ENCODE measurements at places on chromosomes 2 and 18.

GRCh38 chr2:241659150-241659739 is 21.8 kb downstream of the ATG4B start:
- no peak for DNase-seq

DNA sequence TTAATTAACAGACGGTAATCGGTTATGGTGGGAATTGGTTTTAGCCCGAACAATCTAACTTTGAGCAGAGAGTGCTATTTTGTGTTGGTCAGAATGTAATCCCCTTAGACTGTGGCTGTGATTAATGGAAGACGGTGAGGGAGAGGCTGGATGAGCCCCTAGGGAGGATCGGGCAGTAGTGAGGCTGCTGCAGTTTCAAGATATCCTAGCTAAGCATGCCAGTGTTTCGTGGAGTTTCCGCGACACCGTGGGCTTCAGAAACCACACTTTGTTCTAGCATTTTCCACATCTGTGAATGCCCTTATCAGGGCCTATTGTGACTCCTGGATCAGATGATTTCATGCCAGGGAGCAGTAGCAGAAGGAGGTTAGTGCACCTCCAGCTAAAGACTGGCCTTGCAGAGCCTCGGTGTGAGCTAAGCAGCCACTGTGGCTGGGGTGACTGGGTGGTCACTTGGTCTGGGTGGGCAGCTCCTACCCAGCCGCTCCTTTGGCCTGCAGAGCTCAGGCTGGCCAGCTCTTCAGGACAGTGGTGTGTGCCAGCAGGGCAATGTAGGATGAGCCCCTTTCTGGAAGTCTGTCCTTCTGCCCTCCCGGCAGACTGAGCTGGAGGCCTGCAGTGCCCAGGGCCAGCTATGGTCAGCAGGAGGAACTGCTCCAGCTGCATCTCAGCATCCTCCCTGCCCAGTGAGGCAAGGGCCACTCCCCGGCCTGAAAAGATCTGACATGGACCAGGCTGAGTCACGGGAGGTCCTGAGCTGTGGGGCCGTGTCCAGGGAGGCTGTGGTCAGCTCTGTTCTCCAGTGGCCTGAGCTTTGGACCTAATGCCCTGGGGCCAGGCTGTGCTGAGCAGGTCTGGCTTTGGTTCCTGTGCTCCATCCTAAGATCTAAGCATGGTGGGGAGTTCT is 142.6 kb upstream of the GPC1 start:
- DNase-seq = no peak

DNA sequence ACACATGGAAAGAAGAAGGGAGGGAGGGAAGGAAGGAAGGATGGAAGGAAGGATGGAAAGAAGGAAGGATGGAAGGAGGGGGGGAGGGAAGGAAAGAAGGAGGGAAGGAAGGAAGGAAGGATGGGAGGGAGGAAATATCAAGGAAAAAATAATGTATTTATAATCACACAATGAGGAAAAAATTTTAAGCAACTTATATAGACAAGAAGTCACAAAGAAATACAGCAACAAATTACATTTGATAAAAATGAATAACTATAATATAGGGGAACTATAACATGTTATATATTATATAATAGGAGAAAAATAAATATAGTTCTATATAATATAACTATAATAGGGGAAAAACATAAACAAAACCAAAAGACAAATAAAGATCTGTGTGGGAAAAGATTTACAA is 441.8 kb downstream of the LRATD1 start:
- no peak for DNase-seq

- DNase-seq = no peak
Observed at GRCh38 chr2:61493523-61493942, 22.6 kb upstream of the USP34 start.

DNA sequence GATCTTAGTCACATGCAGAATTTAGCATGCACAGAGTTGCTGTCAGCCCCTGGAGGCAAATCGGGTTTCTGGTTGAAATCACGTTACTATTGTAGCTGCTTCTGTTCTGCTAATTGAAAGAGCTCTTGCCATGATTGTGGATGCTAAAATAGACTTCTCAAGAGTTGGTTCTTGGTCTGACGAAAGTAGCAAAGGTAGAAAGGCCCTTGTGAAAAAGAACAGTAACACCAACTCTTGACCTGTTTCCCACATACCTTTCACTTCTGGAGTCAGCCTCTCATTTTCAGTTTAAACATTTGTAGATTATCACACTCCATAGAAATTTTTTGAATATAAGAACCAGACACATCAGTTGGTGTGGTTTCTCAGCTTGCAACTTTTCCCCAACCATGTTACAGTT is 110.0 kb upstream of the EPB41L3 start:
- no peak for DNase-seq

DNA sequence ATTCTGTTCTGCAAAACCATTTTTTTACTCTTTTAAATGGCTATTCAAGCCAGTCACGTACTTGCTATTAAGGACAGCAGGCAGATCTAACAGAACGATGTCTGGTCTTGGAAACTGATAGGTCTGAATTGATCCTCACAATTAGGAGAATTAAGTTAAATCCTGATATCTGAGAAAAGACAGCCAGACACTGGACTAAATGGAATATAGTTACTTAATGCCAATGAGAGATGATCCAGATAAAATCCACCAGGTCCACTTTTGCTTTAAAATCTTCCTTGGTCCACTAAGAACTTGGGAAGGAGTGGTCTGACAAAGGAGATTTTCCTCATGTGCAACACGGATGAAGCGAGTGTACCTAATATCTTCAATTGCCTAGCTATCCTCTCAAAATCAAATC is 86.9 kb downstream of the PLEKHM3 start:
- DNase-seq = no peak

- DNase-seq = no peak
Observed at GRCh38 chr2:24893934-24894333, 26.1 kb downstream of the ADCY3 start.

- DNase-seq = no peak
Observed at GRCh38 chr2:121686218-121686617, 37.0 kb upstream of the CLASP1 start.

DNA sequence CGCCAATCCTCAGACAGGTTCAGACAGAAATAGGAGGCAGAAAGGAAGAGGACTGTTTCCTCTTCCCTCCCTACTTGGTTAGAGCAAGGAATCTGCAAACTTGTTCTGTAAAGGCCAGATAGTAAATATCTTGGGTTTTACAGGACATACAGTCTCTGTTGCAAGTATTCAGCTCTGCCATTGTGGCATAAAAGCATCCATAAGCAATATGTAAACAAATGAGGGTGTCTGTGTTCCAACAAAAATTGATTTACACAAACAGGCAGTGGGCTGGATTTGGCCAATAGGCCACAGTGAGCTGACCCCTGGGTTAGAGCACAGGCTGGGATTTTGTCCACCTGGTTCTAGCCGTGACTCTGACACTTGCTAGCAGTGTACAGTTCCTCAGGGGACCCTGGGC is 89.4 kb downstream of the NRP2 start:
- DNase-seq = no peak

DNA sequence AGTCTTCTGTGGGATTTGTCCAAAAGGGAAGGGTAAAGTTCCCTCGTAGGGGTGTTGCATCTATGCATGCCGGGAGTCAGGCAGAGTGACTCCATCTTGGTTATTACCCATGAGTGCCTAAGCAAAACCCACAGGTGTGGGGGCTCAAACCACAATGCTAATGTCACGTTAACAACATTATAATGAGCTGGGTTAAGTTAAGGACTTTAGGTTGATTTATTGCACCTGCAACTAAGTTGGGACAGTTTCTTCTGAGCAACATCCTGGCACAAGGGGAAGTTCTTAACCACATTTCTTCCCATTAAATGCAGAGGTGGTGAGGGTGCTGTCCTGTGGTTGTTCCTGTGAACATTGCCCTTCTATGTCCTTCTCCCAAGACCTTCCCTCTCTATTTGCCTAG is 1596.8 kb upstream of the SLC39A10 start:
- DNase-seq = no peak

DNA sequence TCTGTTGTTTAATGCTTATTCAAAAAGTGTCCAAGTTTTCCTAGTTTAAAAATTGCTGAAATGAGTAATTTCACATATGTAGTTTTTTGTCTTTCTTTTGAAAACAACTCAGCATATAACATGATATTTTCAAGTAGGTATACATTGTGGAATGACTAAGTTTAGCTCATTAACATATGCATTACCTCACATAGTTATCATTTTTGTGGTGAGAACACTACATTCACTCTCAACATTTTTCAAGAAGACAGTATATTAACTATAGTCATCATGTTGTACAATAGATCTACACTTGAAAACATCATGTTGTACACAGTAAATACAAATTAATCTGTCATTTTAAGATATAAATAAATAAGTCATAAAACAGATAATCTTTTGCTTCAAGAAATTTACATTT is 340.0 kb downstream of the CCDC85A start:
- DNase-seq = no peak

GRCh38 chr2:186641807-186642321 is 52.0 kb upstream of the FAM171B start:
- DNase-seq = peak; percentile 10

GRCh38 chr2:105487142-105488069 is 88.6 kb upstream of the FHL2 start:
- DNase-seq = no peak

GRCh38 chr2:24492421-24493279 is 1.6 kb downstream of the NCOA1 start:
- no peak for DNase-seq

DNA sequence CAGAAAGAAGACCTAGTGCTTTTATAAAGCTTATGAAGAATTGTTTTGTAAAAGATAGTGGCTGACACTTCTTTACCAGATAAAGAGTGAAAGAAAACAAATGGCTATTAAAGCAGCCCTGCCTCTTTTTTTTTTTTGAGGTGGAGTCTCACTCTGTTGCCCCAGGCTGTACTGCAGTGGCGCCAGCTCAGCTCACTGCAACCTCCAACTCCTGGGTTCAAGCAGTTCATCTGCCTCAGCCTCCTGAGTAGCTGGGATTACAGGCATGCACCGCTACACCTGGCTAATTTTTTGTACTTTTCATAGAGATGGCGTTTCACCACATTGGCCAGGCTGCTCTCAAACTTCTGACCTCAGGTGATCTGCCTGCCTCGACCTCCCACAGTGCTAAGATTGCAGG is 12.9 kb downstream of the ARPC2 start:
- DNase-seq = no peak

GRCh38 chr2:35822716-35823115 is 532.9 kb upstream of the CRIM1 start:
- DNase-seq = no peak

DNA sequence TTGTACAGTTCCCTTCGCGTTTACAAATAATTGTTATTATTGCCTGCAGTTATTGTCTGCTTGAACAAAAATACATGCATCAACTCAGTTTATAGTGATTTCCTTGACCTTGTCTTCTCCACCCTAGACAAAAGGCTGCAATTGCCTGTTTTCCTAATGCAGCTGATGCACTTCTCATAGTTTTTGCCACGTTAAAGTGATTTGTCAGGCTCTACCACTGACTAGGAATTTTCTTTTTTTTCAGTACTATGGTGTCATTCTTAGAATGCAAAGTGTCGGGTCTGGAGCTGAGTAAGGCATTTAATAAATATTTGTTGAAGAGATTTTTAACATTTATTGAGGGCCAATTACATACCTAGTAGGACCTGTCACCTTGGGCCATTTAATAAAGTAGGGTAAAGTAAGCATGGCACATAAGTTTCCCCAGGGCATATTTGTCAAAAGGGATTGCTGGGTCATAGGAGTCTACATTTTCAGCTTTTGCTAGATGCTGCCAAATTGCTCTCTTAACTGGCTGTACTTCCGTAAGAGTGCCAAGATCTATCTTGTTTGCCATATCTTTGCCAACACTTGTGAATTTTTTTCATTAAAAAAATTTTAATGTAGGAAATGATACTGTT is 24.1 kb downstream of the ACSL3 start:
- DNase-seq = no peak

GRCh38 chr2:237980751-237981150 is 13.9 kb downstream of the UBE2F start:
- no peak for DNase-seq

Data from stimulated activated CD4-positive, alpha-beta T cell treated with anti-CD3 and anti-CD28 coated beads, Interleukin-2, amount 100 ng/mL, for 4 hours (primary cell).